ENCODE measurements at places on chromosomes 11 and 22. TPM values are rescaled to one million over a fixed set of nuclear protein-coding genes. Genes with fewer than 3 reads are reported as not detected.

The ZBTB44 gene
- 37.9 TPM for total RNA-seq

The CARD10 gene
- total RNA-seq: 3.4 TPM

The TEX12 gene
- 0.20 TPM for total RNA-seq

The ATG2A gene
- total RNA-seq: 14.9 TPM

The GP1BB gene
- total RNA-seq: 4.3 TPM

The CCDC15 gene
- 1.3 TPM for total RNA-seq

The SCARF2 gene
- total RNA-seq: 64.6 TPM

The PHOX2A gene
- not detected for total RNA-seq

The TSGA10IP gene
- total RNA-seq: not detected

The GLB1L2 gene
- total RNA-seq: 0.03 TPM

The UBASH3B gene
- total RNA-seq: 18.0 TPM

The RAG2 gene
- not detected for total RNA-seq

The PLAAT5 gene
- total RNA-seq: not detected

The THRSP gene
- not detected for total RNA-seq

The CASP4 gene
- total RNA-seq: 111 TPM

The SMCO4 gene
- 9.1 TPM for total RNA-seq

The TRIM49 gene
- not detected for total RNA-seq

The MS4A4A gene
- not detected for total RNA-seq

The FBLN1 gene
- 150 TPM for total RNA-seq

The HEPHL1 gene
- total RNA-seq: not detected

The PKP3 gene
- total RNA-seq: 0.56 TPM

The SMIM38 gene
- 0.72 TPM for total RNA-seq

The TMEM41B gene
- 79.4 TPM for total RNA-seq

The CFAP300 gene
- 3.2 TPM for total RNA-seq

The DSCAML1 gene
- not detected for total RNA-seq

The IGF2 gene
- total RNA-seq: 0.10 TPM

The VPREB3 gene
- total RNA-seq: not detected

Data from smooth muscle cell of the pulmonary artery (primary cell).